ENCODE measurements at places on chromosomes 11 and 22.

DNA sequence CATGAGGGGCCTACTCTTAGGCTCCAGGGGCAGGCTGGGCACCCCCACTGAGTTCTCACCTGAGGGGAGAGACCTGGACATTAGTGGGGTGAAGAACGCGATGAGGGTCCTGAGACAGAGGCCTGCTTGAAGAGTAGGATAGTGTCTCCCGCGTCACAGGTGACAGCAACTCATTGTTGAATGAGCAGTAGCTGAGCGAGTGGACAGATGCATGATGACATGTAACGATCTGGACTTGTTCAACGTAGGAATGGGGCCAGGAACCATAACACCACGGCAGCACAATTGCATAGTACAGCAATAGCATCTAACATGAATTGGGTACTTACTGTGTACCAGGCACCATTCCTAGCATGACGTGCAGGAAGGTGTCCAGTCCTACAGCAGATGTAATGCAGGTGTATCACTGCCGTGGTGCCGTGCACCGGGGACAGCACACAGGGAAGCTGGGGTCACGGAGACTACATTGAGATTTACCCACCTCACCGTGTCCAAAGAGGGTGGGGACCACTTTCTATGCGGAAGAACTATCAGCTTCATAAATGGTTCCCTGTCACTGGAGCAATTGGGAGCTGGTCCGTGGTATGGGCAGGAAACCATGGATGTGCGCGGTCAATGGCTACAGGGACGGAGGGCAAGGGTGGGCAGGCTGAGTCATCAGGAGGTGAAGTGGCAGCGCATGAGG is 1019.1 kb downstream of the TBC1D22A start:
- DNase-seq = no peak

- peak; percentile 67 for DNase-seq
These were observed 43.6 kb downstream of the UVRAG start for GRCh38 chr11:75858613-75859012.

GRCh38 chr22:23402275-23403151 is 177.6 kb downstream of the IGLL1 start:
- DNase-seq = no peak

- no peak for DNase-seq
These were observed 39.4 kb downstream of the SYTL2 start for GRCh38 chr11:85771568-85771967.

DNA sequence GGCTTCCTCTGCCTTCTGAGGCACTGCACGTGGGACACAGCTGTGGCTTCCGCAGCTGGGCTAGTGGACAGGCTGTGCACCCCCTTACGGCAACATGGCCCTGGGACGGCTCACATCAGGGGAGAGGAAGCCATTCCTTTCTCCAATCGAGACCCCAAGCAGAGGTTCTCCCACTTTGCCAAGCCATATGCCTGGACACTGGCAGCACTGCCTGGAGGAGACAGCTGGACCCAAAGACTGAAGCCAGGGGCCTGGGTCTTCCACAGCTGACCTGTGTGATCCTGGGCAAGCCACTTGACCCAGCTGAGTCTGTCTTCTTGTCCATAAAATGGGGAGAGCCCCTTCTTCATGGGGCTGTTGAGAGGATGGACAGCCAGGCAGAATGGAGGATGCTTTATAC is 65.4 kb downstream of the SHISAL1 start:
- no peak for DNase-seq

DNA sequence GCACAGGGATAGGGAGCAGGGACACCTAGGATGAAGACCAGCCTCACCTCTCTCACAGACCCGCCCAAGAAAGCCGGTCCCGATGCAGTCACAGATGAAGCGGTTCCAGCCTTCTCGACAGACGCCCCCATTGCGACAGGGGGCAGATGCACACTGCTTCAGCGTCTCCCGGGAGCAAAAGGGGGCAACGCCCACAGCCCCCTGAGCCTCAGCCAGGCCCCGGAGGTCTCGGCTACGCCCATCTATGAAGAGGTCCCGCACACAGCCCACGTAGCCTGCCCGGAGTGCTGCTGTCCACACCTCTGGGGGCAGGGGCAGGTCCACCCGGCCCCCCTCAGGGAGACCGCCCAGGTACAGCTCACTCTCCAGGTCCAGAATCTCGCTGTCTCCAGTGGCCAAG is 62.3 kb downstream of the NRXN2 start:
- DNase-seq = no peak

DNA sequence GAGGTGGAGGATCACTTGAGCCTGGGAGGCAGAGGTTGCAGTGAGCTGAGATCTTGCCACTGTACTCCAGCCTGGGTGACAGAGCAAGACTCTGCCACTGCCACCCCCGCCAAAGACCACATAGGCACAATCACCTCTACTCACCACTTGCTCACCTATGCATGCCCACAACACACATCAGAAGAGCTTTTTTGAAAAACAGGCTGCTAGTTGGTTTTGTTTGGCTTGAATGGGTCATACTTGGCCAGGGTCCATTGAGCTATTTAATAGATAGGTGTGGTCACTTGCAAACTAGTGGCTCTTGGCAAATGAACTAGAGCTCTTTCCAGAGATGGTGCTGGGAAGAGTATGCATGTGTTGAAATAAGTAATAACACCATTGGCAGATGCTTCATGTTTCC is 80.1 kb downstream of the EMSY start:
- DNase-seq = peak; percentile 83

- peak; percentile 11 for DNase-seq
These were observed 21.3 kb upstream of the NELL1 start for GRCh38 chr11:20647976-20648565.

- no peak for DNase-seq
These were observed 465.5 kb downstream of the GUCY1A2 start for GRCh38 chr11:106552694-106553203.

DNA sequence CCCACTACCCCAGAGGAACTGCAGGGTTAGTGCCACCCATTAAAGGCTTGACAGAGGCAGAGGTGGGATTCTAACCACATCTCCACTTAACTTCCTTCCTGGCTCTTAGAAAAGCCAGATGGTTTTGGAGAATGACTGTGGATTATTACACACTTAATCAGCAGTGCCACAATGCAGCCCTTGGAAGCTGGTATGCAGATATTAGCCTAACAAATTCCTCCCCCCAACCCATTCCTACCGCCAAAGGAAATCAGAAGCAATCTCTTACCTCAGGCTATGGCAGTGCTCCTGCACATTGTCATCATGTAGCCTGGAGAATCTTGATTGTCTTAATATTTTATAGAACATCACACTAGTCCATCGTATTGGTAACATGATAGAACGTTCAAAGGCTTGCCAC is 23.2 kb upstream of the NRGN start:
- no peak for DNase-seq

GRCh38 chr11:1445741-1446445 is 40.7 kb downstream of the MOB2 start:
- DNase-seq = no peak

DNA sequence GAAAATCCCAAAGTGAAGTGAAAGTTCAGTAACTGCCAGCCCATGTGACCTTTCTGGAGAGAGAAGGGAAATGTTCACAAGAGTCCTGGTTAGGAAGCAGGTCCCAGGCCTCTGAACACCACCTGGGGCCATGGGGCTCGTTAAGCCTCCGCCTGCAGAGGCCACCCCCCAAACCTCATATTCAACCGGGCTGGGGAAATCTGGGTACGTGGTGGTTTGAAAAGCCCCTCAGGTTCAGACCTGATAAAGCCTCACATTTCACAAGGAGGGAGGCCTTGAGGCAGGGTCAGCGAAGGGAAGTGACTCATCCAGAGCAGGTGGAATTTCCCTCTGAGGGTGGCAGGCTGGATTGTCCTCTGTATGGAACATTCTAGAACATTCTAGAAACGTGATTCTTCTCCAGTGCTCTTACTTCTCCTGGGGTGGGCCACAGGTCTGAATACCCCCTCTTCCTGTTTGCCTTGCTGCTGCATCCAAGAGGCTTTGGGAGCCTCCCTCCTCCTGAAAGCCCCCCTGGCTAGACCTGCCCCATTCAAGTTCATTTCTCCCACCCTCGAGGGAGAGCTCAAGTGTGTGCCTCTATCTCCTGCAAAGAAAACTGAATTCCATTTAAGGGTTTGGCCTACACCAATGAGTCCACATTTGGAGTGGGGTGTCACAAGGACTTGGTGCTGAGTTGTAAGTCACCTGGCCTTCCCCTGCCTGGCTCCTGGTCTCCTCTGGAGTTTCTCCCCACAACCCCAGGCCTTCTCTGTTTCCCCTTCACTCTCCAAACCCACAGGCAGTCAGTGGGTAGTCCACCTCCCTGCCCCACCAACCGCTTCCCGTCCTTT is 6.3 kb downstream of the FXYD2 start:
- no peak for DNase-seq

Measured in fibroblast of gingiva (primary cell).